Activated CD4-positive, alpha-beta memory T cell treated with anti-CD3 and anti-CD28 coated beads, Interleukin-2, amount 10 ng/mL, durations not matched to agents 7 days and 5 days (primary cell): ENCODE measurements at places on chromosomes 12 and 14. TPM values are rescaled to one million over a fixed set of nuclear protein-coding genes. Genes with fewer than 3 reads are reported as not detected.

GRCh38 chr12:90074086-90074485 is 365.4 kb upstream of the ATP2B1 start:
- no peak for DNase-seq
- H3K4me3 ChIP-seq = no peak overlapping the region
- peaks cover 5% of the 10 kb centered on the region for H3K27me3 ChIP-seq
- peaks cover 22% of the 10 kb centered on the region for H3K4me1 ChIP-seq
- no peak overlapping the region for H3K27ac ChIP-seq

DNA sequence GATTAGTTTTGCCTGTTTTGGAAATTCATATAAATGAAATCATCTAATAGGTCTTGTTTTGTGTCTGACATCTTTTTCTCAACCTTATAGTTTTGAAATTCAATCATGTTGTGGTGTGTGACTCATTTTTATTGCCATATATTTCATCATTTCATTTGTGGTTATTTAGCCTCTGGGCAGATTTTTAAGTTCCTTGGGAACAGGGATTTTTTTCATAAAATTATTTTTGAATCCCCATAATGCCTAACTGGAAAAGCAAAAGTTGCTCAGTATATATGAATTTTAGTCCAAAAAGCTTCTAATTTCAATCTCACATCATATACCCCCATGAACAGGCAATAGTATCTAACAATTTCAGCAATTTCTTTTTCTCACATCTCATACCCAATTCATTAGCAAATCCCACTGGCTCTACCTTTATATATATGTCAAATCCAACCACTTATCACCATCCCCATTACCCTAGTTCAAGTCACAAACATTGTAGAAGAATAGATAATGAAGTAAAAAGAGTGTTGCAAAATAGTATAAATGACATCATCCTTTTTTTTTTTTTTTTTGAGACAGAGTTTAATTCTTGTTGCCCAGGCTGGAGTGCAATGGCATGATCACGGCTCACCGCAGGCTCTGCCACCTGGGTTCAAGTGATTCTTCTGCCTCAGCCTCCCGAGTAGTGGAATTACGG is 2.6 kb upstream of the OR6J1 start:
- no peaks in the 10 kb centered on the region for H3K27me3 ChIP-seq
- DNase-seq = no peak
- H3K4me1 ChIP-seq = peaks cover 6% of the 10 kb centered on the region
- no peak overlapping the region for H3K27ac ChIP-seq
- H3K36me3 ChIP-seq = no peaks in the 10 kb centered on the region
- no peak overlapping the region for H3K4me3 ChIP-seq

GRCh38 chr14:54784657-54785056 is 118.0 kb downstream of the GCH1 start:
- H3K4me1 ChIP-seq = peaks cover 5% of the 10 kb centered on the region
- DNase-seq = no peak
- H3K27ac ChIP-seq = no peak overlapping the region
- H3K27me3 ChIP-seq = peaks cover 14% of the 10 kb centered on the region
- H3K4me3 ChIP-seq = no peak overlapping the region
- no peaks in the 10 kb centered on the region for H3K36me3 ChIP-seq

GRCh38 chr14:51715250-51715649 is 63.5 kb downstream of the FRMD6 start:
- H3K4me1 ChIP-seq = no peaks in the 10 kb centered on the region
- no peaks in the 10 kb centered on the region for H3K27me3 ChIP-seq
- H3K4me3 ChIP-seq = no peak overlapping the region
- DNase-seq = no peak
- H3K27ac ChIP-seq = no peak overlapping the region
- H3K36me3 ChIP-seq = no peaks in the 10 kb centered on the region

GRCh38 chr14:96624661-96625425 is 122.7 kb downstream of the PAPOLA start:
- no peak overlapping the region for H3K27ac ChIP-seq
- no peaks in the 10 kb centered on the region for H3K27me3 ChIP-seq
- H3K4me3 ChIP-seq = no peak overlapping the region
- DNase-seq = no peak
- H3K36me3 ChIP-seq = no peaks in the 10 kb centered on the region

GRCh38 chr12:21129906-21130305 is 1.1 kb upstream of the SLCO1B1 start:
- no peak overlapping the region for H3K4me3 ChIP-seq
- H3K27me3 ChIP-seq = no peaks in the 10 kb centered on the region
- no peak for DNase-seq
- H3K4me1 ChIP-seq = no peaks in the 10 kb centered on the region
- no peak overlapping the region for H3K27ac ChIP-seq

GRCh38 chr12:85676816-85677749 is 159.1 kb downstream of the RASSF9 start:
- no peak overlapping the region for H3K4me3 ChIP-seq
- H3K4me1 ChIP-seq = no peaks in the 10 kb centered on the region
- DNase-seq = no peak
- H3K27ac ChIP-seq = no peak overlapping the region
- no peaks in the 10 kb centered on the region for H3K27me3 ChIP-seq

DNA sequence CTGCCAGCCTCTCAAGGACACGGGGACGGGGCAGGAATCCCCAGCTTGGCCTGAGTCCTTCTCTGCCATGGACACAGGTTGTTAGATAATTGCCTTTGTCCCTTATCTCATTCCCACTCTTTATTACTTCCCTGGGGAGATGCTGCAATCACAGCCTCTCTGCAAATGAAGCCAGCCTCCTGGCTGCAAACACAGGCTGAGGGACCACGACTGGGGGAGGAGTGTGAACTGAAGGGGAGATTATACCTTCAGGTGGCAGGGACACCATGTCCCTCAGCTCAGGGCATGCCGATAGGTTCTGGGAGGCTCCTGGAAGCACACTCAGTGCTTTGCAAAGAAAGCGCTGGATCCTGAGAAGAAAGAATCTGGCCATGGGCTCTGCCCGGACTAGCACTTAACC is 16.1 kb upstream of the CHGA start:
- DNase-seq = no peak
- H3K4me1 ChIP-seq = peaks cover 9% of the 10 kb centered on the region

- peaks cover 3% of the 10 kb centered on the region for H3K4me1 ChIP-seq
- no peak overlapping the region for H3K27ac ChIP-seq
- peaks cover 34% of the 10 kb centered on the region for H3K27me3 ChIP-seq
- H3K4me3 ChIP-seq = no peak overlapping the region
Measured at GRCh38 chr14:90336985-90337384, 5.2 kb upstream of the NRDE2 start.

DNA sequence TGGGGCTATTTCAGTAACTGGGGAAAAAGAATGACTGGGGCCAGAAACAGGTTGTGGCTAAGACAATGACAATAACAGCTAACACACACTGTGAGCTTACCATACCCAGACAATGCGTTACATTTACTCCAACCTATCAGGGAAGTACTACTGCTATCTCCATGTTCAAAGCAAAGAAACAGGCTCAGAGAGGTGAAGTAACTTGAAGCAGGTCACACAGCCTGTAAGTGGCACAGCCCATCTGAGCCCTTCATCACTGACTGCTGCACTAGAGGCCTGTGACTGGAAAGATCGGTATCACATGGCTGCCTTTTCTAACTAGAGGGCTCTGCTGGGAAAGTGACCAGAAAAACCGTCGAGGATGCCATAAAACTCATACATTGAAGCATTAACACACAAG is 7.9 kb downstream of the GCN1 start:
- H3K27ac ChIP-seq = no peak overlapping the region
- peaks cover 16% of the 10 kb centered on the region for H3K4me1 ChIP-seq

- DNase-seq = no peak
- H3K36me3 ChIP-seq = peaks cover 39% of the 10 kb centered on the region
- no peak overlapping the region for H3K27ac ChIP-seq
- peaks cover 39% of the 10 kb centered on the region for H3K4me1 ChIP-seq
- no peak overlapping the region for H3K4me3 ChIP-seq
Measured at GRCh38 chr14:60095781-60096450, 4.2 kb downstream of the PCNX4 start.

GRCh38 chr12:64707362-64707761 is 51.8 kb downstream of the GNS start:
- H3K36me3 ChIP-seq = peaks cover 12% of the 10 kb centered on the region
- H3K27ac ChIP-seq = no peak overlapping the region
- H3K27me3 ChIP-seq = no peaks in the 10 kb centered on the region
- DNase-seq = no peak

- H3K36me3 ChIP-seq = peaks cover 3% of the 10 kb centered on the region
- DNase-seq = no peak
- H3K27ac ChIP-seq = no peak overlapping the region
- no peak overlapping the region for H3K4me3 ChIP-seq
- H3K27me3 ChIP-seq = peaks cover 29% of the 10 kb centered on the region
- H3K4me1 ChIP-seq = no peaks in the 10 kb centered on the region
Measured at GRCh38 chr14:71804992-71805391, 127.2 kb upstream of the RGS6 start.

GRCh38 chr12:18275981-18276380 is 14.7 kb downstream of the PIK3C2G start:
- no peaks in the 10 kb centered on the region for H3K36me3 ChIP-seq
- H3K27ac ChIP-seq = no peak overlapping the region
- no peak overlapping the region for H3K4me3 ChIP-seq
- H3K4me1 ChIP-seq = no peaks in the 10 kb centered on the region
- DNase-seq = no peak

The TMX1 gene
- 58.8 TPM for total RNA-seq

The HOXC5 gene
- total RNA-seq = not detected

The MCRS1 gene
- 73.1 TPM for total RNA-seq
